Activated naive CD8-positive, alpha-beta T cell treated with anti-CD3 and anti-CD28 coated beads for 36 hours (primary cell): ENCODE measurements at places on chromosomes 1 and 21. TPM values are rescaled to one million over a fixed set of nuclear protein-coding genes. Genes with fewer than 3 reads are reported as not detected.

- peaks cover 18% of the 10 kb centered on the region for H3K4me1 ChIP-seq
- H3K36me3 ChIP-seq, result no peaks in the 10 kb centered on the region
- no peaks in the 10 kb centered on the region for H3K27me3 ChIP-seq
Observed at GRCh38 chr21:31457675-31458074, 113.6 kb upstream of the TIAM1 start.

DNA sequence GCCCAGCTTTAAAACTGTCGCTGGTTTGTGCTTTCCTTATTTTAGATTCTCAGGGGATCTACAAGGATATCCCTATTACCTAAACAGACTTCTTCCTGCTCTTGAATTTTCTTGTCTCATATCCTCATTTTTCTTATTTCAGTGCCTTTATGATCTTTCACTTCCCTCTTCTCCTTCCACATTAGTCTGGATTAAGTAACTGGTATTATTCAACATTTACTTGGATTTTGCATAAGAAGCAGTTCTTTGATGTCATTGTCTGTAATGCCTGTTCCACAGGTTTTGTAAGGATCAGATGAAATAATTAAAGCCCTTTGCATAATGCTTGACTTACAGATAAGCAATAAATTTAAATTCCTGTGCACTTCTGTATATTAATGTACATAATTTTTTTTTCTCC lies 26.5 kb downstream of the CXADR start:
- peaks cover 3% of the 10 kb centered on the region for H3K27me3 ChIP-seq
- H3K4me3 ChIP-seq, result no peak overlapping the region
- no peak for DNase-seq
- H3K27ac ChIP-seq, result no peak overlapping the region
- H3K4me1 ChIP-seq, result no peaks in the 10 kb centered on the region

Gene C1QC
- not detected for total RNA-seq

DNA sequence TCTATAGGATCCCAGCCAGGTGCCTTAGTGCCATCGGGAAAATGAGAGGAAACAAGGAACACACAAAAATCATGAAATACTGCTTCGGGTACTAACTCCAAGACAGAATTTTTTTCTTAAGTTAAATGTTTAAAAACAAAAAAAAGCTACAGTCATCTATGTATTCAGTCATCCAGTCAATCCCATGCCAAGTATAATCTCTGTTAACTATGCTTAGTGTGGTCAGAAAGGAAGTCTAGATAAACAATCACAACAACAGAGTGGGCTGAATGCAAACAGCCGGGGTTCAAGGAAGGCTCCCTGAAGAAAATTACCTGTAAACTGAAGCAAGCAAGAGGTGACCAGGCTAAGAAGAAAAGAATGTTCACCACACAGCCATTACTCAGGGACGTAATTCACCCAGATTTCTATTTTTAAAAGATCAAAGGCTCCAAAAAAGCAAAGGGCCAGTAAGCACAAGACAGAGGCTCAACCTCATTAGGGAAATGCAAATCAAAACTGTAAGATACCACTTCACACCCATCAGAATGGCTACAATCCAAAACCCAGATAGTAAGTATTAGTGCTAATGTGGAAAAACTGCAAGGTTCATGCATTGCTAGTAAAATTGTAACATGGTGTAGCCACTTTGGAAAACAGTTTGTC lies 53.0 kb downstream of the RERE start:
- H3K36me3 ChIP-seq, result peaks cover 8% of the 10 kb centered on the region
- H3K4me1 ChIP-seq, result peaks cover 19% of the 10 kb centered on the region
- no peak overlapping the region for H3K27ac ChIP-seq
- H3K4me3 ChIP-seq, result no peak overlapping the region
- no peak for DNase-seq
- no peaks in the 10 kb centered on the region for H3K27me3 ChIP-seq

DNA sequence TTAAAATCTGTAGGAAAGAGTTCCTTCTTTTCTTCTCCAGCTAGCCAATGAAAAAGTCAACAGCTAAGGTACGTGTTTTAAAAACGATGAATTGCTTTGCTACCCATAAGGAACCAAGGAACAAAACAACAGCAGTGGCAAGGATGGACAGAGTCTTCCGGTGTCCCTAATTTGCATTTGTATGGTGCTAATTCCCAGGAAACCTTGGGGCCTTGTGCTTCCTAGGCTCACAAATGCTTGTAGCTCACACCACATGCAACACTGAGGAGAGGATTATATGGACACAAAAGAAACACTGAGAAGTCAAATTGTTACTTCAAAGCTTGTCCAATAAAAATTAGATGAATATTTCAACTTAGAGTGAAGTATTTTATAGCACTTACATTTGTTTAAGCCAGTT lies 1.8 kb upstream of the PGBD5 start:
- peaks cover 53% of the 10 kb centered on the region for H3K27me3 ChIP-seq
- H3K36me3 ChIP-seq, result peaks cover 4% of the 10 kb centered on the region
- DNase-seq, result no peak
- no peak overlapping the region for H3K4me3 ChIP-seq
- H3K4me1 ChIP-seq, result peaks cover 10% of the 10 kb centered on the region

DNA sequence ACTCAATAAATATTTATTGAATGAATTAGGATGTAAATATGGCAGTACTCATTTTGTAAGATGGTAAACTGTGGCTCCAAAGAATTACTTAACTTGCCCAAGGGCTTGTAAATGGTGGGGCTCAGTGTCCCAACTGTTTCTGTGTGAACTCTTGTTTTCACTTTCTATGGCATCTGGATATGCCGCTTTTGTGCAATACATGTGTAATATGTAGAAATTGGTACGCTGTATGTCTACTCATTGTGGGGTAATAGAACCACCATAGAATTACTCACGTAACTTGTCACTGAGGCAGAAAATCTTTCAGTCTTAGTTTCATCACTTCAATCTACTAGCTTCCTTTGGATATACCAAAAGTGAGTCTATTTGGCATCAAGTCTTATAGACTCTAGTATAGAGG lies 977 bp downstream of the PRPF3 start:
- H3K4me3 ChIP-seq, result peak overlapping the region; percentile 100
- peaks cover 20% of the 10 kb centered on the region for H3K36me3 ChIP-seq
- peak overlapping the region; percentile 100 for H3K27ac ChIP-seq
- DNase-seq, result no peak
- H3K4me1 ChIP-seq, result peaks cover 30% of the 10 kb centered on the region
- H3K27me3 ChIP-seq, result no peaks in the 10 kb centered on the region

Gene TTC22
- total RNA-seq, result 5.3 TPM

GRCh38 chr1:64750875-64751274 lies 6.0 kb downstream of the RAVER2 start:
- H3K4me1 ChIP-seq, result peaks cover 8% of the 10 kb centered on the region
- H3K27ac ChIP-seq, result no peak overlapping the region
- H3K4me3 ChIP-seq, result no peak overlapping the region

DNA sequence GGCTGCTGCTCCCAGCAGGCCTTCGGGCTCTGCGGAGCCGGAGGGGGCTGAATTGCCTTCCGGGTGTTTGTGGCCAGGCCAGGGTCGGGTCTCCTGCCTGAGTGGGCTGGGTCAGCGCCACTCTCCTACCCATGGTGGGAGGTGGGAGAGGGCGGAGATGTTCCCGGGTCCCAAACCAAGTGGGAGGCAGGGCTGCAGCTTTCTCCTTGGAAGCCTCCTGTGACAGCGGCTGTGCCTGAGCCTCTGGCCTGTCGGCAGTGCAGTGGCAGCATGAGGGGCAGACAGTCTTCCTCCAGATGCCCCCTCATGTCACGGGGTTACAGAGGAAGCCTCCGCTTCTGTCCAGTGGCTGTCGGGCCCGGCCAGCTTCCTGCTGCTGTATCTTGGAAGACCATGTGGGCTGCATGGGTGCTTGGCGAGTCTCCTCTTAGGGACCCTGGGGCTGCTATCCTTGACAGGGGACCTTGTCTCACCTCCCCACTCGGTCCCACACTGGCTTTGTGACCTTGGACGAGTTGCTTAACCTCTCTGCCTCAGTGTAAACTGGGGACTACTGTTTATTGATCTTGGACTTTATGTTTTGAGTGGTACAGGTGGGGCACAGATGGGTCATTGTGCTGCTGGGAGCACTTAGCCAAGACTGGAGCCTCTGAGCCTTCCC lies 4.3 kb downstream of the SKI start:
- peak overlapping the region; percentile 94 for H3K27ac ChIP-seq
- no peak for DNase-seq
- peaks cover 30% of the 10 kb centered on the region for H3K36me3 ChIP-seq
- no peaks in the 10 kb centered on the region for H3K27me3 ChIP-seq

Gene FAM78B
- 0.62 TPM for total RNA-seq

DNA sequence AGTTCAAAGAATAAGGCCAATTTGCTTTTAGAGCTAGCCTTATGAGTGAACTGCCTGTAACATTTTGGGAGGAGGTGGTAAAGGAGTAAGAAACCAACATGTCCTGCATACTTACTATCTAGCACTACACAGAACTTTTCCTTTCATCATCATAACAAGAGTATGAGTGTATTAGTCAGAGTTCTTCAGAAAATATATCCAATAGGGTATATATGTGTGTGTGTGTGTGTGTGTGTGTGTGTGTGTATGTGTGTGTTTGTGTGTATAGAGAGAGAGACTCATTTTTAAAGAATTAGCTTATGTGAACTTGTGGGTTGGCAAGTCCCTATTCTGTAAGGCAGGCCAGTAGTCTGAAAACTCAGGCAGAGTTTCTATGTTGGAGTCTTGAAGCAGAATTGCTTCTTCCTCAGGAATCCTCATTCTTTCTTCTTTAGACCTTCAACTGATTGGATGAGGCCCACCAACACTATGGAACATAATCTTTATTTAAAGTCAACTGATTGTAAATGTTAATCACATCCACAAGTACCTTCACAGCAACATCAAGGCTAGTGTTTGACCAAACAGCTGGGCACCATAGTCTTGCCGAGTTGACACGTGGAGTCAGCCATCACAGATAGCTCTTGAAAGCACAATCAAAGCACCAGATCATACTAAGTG lies 121.9 kb downstream of the CYYR1 start:
- no peaks in the 10 kb centered on the region for H3K4me1 ChIP-seq
- H3K4me3 ChIP-seq, result no peak overlapping the region
- DNase-seq, result no peak
- peaks cover 10% of the 10 kb centered on the region for H3K27me3 ChIP-seq

Gene SH2D2A
- total RNA-seq, result 186 TPM

Gene PLEKHA6
- 0.74 TPM for total RNA-seq

- peaks cover 7% of the 10 kb centered on the region for H3K4me1 ChIP-seq
- no peak overlapping the region for H3K27ac ChIP-seq
- DNase-seq, result no peak
- peaks cover 31% of the 10 kb centered on the region for H3K36me3 ChIP-seq
- no peaks in the 10 kb centered on the region for H3K27me3 ChIP-seq
Observed at GRCh38 chr1:25461849-25462248, 31.2 kb downstream of the MACO1 start.

Gene SLC35F3
- total RNA-seq, result 7.5 TPM

DNA sequence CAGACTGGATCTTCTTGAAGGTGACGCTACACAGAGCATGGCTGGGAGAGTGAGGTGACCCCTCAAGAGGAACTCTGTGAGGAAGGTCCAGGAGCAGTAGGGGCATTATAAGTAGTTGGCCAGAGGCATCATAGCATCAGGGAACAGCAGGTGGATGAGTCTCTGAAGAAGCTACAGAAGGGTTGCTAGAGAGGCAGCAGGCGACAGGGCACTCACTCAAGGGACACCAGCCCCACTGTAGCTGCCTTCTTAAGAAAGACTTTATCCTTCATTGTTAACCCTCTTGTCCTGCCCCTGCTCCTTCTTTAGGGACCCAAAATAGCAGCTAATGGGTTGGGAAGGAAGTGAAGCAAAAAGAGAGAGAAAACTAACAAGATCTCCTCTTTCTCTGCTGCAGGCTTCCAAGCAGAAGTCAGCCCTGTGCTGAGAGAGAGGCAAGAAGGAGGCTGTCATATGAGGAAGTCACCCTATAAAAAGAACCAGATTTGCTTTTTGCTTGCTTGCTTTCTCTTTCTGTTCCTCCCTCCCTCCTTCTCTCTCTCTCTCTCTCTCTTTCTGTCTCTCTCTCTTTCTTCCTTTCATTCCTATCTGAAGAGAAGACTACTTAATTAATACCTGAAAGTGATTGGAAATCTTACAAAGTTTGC lies 7.7 kb upstream of the CD5L start:
- H3K27me3 ChIP-seq, result peaks cover 13% of the 10 kb centered on the region
- peak overlapping the region; percentile 68 for H3K27ac ChIP-seq
- H3K36me3 ChIP-seq, result no peaks in the 10 kb centered on the region
- H3K4me3 ChIP-seq, result no peak overlapping the region
- peaks cover 1% of the 10 kb centered on the region for H3K4me1 ChIP-seq
- no peak for DNase-seq

Gene LPAR3
- 1.4 TPM for total RNA-seq
